ENCODE measurements at places on chromosomes 4 and X.

GRCh38 chr4:14726877-14727361, 275.4 kb upstream of the CPEB2 start:
- DNase-seq, result peak; percentile 95

- peak; percentile 70 for DNase-seq
Measured at GRCh38 chr4:150258569-150258968, 180.3 kb downstream of the DCLK2 start.

DNA sequence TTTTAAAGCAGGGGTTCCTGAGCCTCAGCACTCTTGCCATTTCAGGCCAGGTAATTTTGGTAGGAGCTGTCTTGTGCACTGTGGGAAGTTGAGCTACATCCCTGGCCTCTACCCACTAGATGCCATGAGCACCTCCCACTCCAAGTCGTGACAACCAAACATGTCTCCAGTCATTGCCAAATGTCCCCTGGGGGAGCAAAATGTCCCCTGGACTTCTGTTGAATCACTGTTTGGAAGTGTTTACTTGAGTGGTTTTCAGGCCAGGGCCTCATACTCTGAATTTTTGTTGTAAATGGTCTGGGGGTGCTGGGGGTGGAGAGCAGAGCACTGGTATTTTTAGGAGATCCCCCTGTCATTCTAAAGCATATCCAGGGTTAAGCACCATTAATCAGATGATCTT, 3.2 kb downstream of the PDK3 start:
- DNase-seq, result no peak

GRCh38 chr4:165379678-165380064, 863 bp downstream of the CPE start:
- DNase-seq, result no peak

DNA sequence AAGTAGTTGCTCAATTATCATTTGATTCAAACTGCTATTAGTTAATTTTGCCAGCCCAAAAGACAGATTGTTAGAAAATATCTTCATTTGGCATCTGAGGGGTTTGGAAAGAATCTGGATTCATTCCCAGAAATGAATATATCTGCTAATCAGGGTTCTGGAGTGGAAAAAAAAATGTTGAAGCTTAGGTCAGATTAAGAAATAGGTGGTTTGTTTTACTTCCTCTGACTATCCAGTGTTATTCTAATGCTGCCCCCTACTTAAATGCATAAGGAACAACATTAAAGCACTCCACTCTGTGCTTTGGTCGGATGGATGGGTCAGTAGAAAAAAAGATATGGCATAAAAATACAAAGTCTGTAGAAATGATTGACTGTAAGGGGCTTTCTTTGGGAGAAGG, 89.0 kb downstream of the LUZP4 start:
- DNase-seq, result no peak

DNA sequence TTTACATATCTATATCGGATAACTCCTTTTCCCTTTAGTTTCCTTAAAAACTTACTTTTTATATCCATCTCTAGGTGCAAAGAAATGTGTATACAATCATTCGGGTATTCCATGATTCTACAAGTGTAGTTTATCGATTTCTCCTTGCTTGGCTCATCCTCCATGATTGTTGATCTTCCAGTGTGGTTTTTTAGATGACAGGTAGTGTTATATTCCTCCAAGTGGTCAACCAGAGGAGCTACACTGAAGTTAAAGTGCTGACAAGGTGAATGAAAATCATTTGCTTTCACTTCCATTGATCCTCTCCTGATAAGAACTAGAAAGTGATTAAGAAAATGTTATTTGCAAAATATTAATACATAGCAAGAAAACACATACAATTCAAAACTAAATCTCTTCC, 38.5 kb downstream of the TMEM156 start:
- no peak for DNase-seq
